GM12864 (cell line): ENCODE measurements at places on chromosomes 13 and 19.

DNA sequence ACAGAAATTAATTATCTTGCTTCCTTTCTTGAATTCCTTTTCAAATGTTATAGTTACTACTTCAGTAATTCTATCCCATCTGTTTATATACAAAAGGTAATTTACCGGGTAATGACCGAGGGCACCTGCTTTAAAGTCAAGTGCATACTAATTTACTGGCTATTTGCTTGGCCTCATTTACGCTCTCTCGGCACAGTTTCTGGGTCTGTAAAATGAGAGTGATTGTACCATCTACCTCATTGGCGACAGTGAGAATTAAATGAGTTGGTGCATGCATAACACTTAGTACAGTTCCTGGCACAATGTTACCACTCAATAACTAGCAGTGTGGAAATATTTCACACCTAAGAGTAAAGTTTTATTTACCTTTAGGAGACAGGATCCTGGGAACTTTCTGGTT lies 111.6 kb downstream of the GGACT start:
- no peak for DNase-seq

DNA sequence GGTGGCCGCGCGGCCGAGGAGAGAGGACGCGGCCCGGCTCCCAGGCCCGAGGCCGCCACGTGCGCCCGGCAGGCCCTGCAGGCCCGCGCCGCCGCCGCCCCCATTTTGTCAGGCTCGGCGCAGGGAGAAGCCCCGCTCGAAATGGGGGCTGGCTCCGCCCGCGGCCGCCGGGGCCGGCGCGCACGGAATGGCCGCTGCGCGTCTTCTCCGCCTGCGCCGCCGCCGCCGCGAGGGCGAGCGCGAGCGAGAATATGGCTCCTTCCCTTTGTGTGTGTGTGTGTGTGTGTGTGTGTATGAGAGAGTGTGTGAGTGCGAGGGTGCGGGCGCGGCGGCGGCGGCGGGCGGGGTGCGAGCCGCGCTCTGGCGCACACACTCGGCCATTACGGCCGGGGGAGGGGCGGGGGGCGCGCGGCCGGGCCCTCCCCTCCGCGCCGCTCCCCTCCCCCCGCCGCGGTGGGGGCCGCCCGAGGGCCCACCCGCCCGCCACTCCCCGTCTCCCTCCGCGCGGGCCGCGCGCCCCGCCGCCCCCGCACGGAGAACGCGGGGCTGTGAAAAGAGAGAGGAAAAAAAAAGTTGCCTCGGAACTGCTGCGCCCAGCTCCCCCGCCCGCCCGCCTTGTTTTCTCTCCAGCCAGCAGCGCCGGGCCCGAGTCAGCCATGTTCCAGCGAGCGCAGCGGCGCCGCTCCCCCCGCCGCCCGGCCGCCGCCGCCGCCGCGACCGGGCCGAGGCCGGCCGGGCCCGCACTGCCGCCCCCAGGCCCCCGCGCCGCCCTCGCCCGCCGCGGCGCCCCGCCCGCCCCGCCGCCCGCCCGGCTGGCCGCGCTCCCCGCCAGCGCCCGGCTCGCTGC lies 1.0 kb downstream of the HMGB1 start:
- no peak for DNase-seq

DNA sequence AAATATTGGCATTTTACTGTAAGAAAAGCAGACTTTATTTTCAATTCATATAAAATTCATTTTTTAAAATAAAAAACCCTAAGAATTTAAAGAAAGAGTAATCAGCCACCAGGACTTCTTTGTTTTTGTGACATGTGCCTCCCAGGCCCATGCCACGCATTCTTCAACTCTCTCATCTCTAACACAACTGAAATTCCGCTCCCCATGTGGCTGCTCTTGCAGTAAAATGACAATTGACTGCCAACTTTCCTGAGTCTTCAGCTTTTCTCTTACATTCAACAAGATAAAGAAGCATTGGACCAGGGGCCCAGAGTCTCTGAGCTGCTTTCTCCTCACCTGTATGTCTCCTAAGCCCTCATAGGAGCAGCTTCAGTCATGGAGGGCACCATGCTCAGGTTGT lies 372.1 kb downstream of the UQCRFS1 start:
- no peak for DNase-seq

- DNase-seq, result no peak
Measured at GRCh38 chr13:99656844-99657381, 155.6 kb downstream of the TM9SF2 start.

DNA sequence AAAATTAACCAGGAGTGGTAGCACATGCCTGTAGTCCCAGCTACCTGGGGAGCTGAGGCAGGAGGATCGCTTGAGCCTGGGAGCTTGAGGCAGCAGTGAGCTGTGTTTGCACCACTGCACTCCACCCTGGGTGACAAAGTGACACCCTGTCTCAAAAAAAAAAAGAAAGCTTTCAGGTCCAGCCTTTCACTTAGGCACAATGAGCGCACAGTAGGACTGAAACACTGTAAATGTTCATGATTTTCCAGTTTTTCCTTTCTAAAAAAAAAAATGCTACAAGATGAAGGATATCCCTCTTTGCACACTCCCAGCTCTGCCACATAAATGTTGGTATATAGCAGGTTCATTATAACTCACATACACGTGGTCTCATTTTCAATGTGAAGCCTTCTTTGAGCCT lies 17.9 kb downstream of the ZNF114 start:
- no peak for DNase-seq

GRCh38 chr13:111513766-111514609 lies 193.5 kb downstream of the TEX29 start:
- DNase-seq, result no peak

- DNase-seq, result no peak
Measured at GRCh38 chr13:28743499-28744083, 24.8 kb upstream of the SLC46A3 start.

DNA sequence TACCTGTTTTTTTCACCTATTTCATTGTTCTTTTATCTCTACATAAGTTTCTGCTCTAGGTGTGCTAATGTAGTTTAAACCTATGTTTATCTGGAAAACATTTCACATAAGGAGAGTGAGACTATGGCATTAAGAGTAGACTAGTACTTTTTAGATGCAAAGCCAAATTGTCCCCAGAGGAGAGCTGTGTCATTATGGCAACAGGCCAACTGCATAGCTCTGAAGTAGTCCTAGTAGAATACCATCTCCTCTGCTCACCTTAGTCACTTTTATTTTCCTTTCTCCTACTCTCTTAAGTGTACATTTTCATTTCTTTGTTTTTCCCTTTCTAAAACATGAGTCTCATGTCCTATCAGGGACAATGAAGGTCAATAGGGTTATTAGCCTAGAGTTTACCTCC lies 123.1 kb downstream of the ITGBL1 start:
- DNase-seq, result no peak

GRCh38 chr13:102878481-102878880 lies 32.6 kb downstream of the ERCC5 start:
- no peak for DNase-seq

DNA sequence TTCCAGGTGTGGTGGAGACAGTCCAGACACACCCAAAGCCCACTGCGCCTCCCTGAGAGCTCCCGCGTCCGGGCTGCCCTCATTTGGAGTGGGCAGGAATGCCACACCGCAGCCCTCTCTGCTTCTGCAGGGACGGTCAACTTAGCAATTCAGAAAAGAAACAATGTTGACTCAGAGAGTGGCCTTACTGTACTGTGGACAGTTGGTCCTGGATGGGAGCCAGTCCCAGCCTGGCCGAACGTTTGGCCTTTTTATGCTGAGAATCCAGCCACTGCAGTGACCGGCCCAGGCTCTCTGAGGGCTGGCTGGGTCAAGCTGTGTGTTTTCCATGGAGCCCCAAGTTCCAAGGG lies 7.2 kb downstream of the GAS6 start:
- no peak for DNase-seq

DNA sequence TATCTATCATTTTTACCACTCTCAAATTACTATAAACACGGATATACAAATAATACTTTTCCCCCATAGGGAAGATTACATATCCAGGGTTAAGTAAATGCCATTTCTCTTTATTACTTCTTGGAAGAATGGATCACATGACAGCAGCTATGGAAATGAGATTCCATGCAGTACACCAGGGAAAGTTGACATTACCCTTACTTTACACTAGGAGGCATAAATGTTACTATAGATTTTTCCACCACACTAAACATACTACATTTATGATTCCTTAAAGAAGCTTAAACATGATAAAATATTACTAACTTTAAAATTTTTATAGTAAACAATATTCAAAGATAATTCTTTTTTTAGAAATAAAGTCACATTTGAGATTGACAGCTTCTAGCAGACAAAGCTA lies 611.4 kb downstream of the PCDH9 start:
- DNase-seq, result no peak

GRCh38 chr13:51125495-51126226 lies 14.6 kb upstream of the C13orf42 start:
- DNase-seq, result peak; percentile 26

GRCh38 chr13:44790289-44790688 lies 199.0 kb downstream of the NUFIP1 start:
- no peak for DNase-seq

DNA sequence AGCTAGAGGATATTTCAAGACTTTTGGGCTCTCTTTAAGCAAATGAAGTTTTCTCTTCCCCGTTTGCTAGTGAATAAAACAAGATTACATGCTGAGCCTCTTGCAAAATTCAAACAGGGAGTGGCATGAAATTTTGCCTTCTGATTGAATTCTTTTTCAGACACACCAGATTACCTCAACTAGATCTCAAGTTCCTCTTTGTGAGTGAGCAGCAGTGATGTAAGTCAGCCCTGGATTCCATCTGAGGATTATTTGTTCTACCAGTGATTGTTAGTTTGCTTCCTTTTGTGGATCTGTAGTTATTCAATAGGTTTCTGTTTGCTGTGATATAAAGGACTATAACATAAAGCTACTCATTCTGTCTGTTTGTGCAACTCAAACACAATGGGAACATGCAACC lies 407.7 kb downstream of the LMO7 start:
- DNase-seq, result no peak

GRCh38 chr19:35396240-35396885 lies 25.5 kb downstream of the GPR42 start:
- no peak for DNase-seq

DNA sequence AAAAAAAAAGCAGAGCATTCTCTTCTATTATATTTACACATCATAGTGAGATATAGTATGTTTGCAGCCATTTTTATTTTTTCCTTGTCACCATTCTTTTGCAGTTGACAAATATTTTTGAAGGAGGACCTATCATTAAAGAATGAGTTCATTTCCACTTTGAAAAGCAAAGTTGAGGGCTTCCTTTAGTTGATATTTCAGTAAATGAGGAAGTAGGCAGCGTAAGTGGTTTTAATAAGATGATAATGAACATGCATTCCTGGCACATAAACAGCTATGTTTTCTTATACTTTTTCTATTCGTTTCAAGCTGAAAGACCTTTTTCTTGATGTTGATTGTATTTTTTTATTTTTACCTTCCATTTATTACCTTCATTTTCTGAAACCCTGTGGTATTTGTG lies 66.2 kb downstream of the ZMYM2 start:
- no peak for DNase-seq

GRCh38 chr13:35712907-35713761 lies 236.6 kb upstream of the MAB21L1 start:
- no peak for DNase-seq

DNA sequence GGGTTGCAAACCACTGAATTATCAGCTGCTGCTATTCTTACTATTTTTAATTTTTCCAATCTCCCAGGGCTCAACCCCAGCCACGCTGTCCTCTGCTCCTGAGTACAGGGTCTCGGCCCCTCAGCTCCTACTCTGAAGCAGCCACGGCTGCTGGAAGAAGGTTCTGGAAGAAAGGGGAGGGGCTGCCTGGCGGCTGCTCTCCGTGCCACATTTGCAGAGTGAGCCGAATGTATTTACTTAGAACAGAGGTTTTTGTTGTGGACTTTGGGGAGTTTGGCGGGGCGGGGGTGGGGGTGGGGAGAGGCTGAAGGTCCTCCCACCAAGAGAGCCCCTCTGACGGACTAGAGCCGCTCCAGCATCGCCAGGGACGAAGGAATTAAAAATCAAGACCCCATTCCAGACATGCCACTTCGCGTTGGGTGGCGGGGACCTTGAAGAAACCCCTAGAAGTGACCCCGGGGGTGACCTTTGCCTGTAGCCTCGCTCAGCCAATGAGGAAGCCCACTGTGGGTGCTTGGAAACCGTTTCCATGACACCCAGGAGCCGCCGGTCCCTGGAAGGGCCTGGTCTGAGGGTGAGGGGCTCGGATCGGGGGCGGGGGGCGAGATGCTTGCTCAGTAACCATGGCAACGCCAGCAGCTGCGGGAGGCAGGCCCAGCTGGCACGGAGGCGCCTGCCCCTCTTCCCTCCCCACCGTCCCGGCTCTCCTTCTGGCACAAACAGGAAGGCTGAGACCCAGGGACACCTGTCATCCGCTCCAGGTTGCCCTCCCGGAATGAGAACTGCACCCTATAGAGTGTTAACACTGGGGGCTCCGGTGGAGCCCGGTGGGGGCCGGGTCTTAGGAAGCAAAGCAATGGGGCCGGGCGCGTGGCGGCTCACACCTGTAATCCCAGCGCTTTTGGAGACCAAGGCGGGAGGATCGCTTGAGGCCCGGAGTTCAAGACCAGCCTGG lies 54.2 kb upstream of the PTPRS start:
- DNase-seq, result no peak

GRCh38 chr19:7987114-7987768 lies 18.2 kb downstream of the ELAVL1 start:
- no peak for DNase-seq

DNA sequence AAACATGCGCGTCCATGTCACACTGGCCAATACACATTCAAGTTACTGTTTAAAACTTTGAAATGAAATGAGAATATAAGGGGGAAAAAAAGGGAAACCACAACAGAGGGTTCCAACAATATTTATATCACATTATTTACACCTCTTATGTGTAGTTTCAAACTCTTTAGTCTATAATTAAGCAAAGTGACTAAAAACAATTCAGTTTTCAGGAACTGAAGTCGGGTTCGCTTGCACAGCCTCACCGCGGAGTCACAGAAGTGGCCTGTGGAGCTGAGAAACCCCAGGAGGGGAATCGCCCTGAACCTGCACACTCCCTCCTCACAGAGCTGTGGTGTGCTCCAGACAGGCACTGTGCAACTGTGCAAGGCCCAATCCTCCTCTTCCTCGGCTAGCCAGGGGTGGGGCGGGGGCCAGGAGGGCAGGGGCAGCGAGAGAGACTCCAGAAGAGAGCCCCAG lies 75.9 kb downstream of the STK24 start:
- peak; percentile 60 for DNase-seq

DNA sequence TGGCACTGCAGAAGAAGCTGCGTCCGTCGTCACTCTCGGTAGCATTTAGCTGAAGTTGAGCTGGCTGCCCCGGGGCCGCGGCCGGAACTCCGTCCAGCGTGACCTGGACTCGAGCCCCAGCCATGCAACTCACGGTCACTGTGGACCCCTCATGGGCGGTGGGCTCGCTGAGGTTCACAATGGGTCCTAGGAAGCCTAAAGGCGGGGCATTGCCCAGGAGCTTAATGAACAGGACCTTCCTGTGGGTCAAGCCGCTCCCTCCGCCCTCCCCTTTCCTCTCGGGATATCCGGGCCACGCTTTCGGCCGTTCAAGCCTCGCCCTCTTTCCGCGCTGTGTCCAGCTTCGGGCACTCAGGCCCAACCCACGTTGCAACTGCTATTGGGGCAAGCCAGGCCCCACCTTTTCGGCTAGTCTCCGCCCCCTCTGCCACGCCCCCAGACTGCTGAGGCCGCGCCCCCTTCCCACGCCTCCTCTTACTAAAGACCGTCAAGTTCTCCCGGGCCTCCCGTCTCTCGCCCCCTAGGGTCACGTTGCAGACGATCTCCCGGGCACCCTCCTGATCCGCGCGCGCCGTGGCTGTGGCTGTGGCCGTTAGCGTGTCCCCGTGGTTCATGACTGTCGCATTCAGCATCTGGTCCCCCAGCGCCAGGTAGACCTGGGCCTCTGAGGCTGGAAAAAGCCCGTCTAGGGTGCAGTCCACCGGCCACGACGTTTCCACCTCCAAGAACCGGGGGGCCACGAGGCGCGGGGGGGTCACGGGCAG lies 1.4 kb upstream of the RAVER1 start:
- DNase-seq, result no peak

GRCh38 chr19:49520705-49521319 lies 7.0 kb upstream of the RCN3 start:
- no peak for DNase-seq
